ENCODE measurements at places on chromosomes 13 and 19. TPM values are rescaled to one million over a fixed set of nuclear protein-coding genes. Genes with fewer than 3 reads are reported as not detected.

Gene LACC1
- total RNA-seq, result 7.0 TPM

Gene ZNF20
- 2.5 TPM for total RNA-seq

Gene SBK3
- total RNA-seq, result not detected

Gene SLC5A5
- 1.2 TPM for total RNA-seq

Gene CD37
- 116 TPM for total RNA-seq

Gene ZNF444
- total RNA-seq, result 26.7 TPM

Gene SPC24
- total RNA-seq, result 35.3 TPM

Gene PTGER1
- not detected for total RNA-seq

Gene ZSCAN22
- total RNA-seq, result 5.3 TPM

Gene JUND
- 300 TPM for total RNA-seq

Gene DENND1C
- total RNA-seq, result 51.9 TPM

Gene MED26
- 14.7 TPM for total RNA-seq

Gene TMTC4
- 16.3 TPM for total RNA-seq
